Stimulated activated CD4-positive, alpha-beta T cell treated with anti-CD3 and anti-CD28 coated beads, Interleukin-1b, Interleukin-23, amount 100 ng/mL, for 48 hours (primary cell): ENCODE measurements at places on chromosomes 7 and 10.

GRCh38 chr10:104037261-104037951 lies 48.3 kb downstream of the COL17A1 start:
- no peak for DNase-seq

GRCh38 chr10:118241229-118242137 lies 100.6 kb downstream of the FAM204A start:
- peak; percentile 62 for DNase-seq

GRCh38 chr10:99658622-99659030 lies 683 bp upstream of the ENTPD7 start:
- peak; percentile 63 for DNase-seq

DNA sequence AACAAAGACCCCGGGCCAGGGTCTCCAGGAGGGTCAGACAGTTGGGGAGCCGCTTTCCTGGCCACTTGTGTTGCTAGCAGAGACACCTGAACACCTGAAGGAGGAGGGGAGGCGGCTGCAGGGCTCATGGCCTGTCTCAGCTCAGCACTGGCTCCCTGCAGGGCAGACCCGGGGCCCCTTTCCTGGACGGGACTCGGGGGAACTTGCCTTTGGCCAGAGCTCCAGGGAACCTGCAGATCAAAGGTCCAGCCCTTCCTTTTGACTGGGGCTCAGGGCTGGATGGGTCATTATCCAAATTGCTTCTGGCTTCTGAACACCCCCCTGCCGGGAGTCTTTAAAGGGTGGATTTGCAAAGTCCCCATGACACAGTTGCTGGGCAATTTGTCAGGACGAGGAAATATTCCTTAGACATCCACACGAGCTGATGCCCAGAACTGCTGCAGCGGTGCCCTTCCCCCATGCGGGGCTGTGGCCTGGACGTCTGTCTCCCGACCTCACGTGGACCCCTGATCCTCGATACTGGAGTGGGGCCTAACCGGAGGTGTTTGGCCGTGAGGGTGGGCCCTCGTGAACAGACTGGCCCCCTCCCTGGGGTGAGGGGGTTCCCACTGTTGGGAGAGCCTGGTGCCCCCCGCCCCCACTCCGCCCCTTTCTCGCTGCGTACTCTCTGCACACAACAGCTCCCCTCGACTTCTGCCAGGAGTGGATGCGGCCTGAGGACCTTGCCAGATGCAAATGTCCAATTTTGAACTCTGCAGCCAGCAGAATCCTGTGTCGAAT lies 194.3 kb downstream of the ELFN1 start:
- DNase-seq, result no peak

- DNase-seq, result no peak
Measured at GRCh38 chr10:77975086-77975666, 48.6 kb upstream of the DLG5 start.

GRCh38 chr7:70694434-70694970 lies 437.4 kb upstream of the GALNT17 start:
- no peak for DNase-seq

- DNase-seq, result no peak
Measured at GRCh38 chr10:8323428-8324054, 269.1 kb downstream of the GATA3 start.
